Bronchial epithelial cell (primary cell): ENCODE measurements at places on chromosomes 6 and 20. TPM values are rescaled to one million over a fixed set of nuclear protein-coding genes. Genes with fewer than 3 reads are reported as not detected.

DNA sequence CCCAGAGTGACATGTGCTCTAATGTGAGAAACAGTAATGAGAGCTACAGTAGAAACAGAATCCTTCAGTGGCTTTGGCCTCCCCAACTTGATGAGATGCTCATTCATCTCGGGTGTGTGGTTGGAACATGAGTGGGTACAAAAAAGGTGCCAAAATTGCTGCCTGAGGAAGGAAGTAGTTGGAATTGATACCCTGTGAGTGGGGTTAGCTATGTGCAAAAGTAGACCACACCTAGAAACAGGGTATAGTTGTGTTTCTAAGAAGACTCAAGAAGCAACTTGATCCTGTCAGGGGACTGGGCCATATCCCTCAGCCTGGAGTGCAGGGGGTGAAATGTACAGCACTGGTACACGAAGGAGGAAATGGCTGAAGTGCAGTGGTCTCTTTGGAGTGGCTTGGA lies 206.4 kb upstream of the SUPT3H start:
- no peak for DNase-seq

- no peak for DNase-seq
Observed at GRCh38 chr6:43851204-43851865, 81.3 kb downstream of the VEGFA start.

The KCNQ5 gene
- 0.38 and 2.1 TPM in 2 replicates for total RNA-seq

The MED20 gene
- 37.6 and 40.0 TPM in 2 replicates for total RNA-seq

The TASP1 gene
- 16.0 and 18.7 TPM in 2 replicates for total RNA-seq

The TREM2 gene
- total RNA-seq: 0.53 and 1.9 TPM in 2 replicates
